ENCODE measurements at places on chromosomes 5 and 9. TPM values are rescaled to one million over a fixed set of nuclear protein-coding genes. Genes with fewer than 3 reads are reported as not detected.

The SH3PXD2B gene
- total RNA-seq, result 21.0 TPM

The FAM200C gene
- total RNA-seq, result 24.4 TPM

The ENHO gene
- 27.1 TPM for total RNA-seq

The C9 gene
- not detected for total RNA-seq

The BHMT gene
- 0.64 TPM for total RNA-seq

The LOX gene
- 3.3 TPM for total RNA-seq

The SPATA31D4 gene
- not detected for total RNA-seq

The TLX3 gene
- 5.2 TPM for total RNA-seq

The BASP1 gene
- 210 TPM for total RNA-seq

The PPP1R26 gene
- total RNA-seq, result 20.1 TPM

The RNF180 gene
- total RNA-seq, result 55.3 TPM

The RASEF gene
- total RNA-seq, result 0.73 TPM

The BTNL8 gene
- not detected for total RNA-seq

Data from cerebellum (tissue), 4 donors.